ENCODE measurements at places on chromosomes 3 and 15.

GRCh38 chr15:99844150-99844549, 110.9 kb upstream of the LYSMD4 start:
- DNase-seq: no peak

- DNase-seq: no peak
Measured at GRCh38 chr3:12323237-12323636, 34.4 kb downstream of the PPARG start.

GRCh38 chr3:100880845-100881244, 112.4 kb downstream of the ABI3BP start:
- DNase-seq: no peak

GRCh38 chr3:189040656-189041335, 131.0 kb upstream of the TPRG1 start:
- no peak for DNase-seq

DNA sequence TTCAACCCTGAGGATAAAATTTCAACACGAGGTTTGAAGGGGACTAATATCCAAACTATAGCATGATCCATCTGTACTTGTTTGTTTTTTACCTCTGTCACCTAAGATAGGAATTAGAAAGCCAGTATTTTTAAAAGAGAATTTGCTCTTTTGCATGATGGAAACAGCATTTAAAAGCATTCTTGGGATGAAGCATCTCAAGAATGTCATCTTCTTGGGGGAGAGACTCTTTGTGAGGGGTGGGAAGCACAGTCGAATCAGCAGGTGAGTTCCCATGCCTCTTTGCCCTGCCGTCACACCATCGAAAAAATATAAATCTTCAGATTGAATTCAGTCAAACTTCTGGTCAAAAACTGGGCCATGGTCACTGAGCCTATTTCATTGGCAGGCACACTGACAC, 55.3 kb upstream of the BCHE start:
- DNase-seq: no peak

- no peak for DNase-seq
Measured at GRCh38 chr3:39639344-39640236, 169.8 kb upstream of the MYRIP start.

GRCh38 chr3:135982404-135982761, 16.9 kb downstream of the PPP2R3A start:
- no peak for DNase-seq

- DNase-seq: no peak
Measured at GRCh38 chr3:29901097-29901496, 620.2 kb downstream of the RBMS3 start.

GRCh38 chr3:46566040-46566641, at the start of gene LRRC2:
Gene LRRC2 (minus strand): TSS chr3:46566302. CDS start chr3:46551591, 14,711 bp downstream.
- DNase-seq: no peak

GRCh38 chr15:31343831-31344230, 17.2 kb downstream of the KLF13 start:
- DNase-seq: no peak

DNA sequence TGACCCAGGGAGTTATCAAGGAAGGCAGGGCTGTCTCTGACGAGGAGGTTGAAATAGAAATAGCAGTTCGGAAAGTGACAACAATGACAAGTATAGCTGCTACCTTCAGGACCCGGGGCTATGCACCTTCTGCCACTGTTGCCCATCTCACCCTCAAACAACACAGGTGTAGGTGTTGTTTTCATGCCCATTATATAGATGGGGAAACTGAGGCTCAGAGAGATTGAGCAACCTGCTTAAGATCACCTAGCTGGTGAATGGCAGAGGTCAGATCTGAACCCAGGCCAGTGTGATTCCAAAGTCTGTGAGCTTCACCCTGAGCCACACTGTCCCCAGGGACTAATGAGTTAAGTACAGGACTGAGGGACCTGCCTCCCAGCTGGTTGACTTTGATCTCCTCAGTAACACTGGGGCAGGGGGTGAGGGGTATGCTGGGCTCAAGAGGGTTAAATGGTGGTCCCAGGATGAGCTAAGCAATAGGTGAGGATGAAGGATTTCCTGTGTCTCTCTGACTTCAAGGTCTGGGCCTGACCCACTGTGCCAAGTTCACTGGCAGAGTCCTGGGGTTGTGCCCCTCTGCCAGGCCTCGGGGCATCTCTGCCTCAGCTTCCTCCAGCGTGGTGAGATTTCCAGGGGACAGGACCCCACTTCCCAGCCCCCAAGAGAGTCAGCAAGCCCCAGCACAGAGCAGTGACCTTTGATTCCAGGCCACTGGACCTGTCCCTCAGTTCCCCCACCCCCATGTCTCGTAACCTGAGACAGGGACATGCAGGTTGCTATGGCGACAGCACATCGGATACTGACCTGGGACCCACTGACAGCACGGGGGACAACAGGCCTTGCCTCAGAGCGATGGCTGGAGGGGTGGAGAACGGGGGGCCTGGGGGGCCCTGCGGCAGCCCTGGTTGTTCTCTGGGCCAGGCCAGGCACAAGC, 35.0 kb downstream of the ATP2B2 start:
- no peak for DNase-seq

DNA sequence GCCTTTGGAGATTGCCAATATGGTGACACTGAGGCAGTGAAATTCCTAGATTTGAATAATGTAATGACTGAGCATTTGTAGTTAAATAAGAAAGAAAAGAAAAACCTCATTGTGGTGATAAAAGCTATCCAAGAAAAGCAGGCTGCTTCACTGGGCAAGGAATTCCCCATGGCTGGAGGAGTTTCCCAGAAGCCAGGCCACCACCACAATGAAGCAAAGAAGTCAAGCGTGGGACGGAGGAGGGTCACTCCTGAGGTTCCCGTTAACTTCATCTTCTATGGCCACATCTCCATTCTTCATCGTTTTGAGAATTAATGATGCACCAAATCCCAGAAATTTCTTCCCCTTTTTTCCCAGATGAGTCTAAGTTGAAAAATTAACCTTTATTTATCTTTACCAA, 185.8 kb upstream of the BCL6 start:
- no peak for DNase-seq

DNA sequence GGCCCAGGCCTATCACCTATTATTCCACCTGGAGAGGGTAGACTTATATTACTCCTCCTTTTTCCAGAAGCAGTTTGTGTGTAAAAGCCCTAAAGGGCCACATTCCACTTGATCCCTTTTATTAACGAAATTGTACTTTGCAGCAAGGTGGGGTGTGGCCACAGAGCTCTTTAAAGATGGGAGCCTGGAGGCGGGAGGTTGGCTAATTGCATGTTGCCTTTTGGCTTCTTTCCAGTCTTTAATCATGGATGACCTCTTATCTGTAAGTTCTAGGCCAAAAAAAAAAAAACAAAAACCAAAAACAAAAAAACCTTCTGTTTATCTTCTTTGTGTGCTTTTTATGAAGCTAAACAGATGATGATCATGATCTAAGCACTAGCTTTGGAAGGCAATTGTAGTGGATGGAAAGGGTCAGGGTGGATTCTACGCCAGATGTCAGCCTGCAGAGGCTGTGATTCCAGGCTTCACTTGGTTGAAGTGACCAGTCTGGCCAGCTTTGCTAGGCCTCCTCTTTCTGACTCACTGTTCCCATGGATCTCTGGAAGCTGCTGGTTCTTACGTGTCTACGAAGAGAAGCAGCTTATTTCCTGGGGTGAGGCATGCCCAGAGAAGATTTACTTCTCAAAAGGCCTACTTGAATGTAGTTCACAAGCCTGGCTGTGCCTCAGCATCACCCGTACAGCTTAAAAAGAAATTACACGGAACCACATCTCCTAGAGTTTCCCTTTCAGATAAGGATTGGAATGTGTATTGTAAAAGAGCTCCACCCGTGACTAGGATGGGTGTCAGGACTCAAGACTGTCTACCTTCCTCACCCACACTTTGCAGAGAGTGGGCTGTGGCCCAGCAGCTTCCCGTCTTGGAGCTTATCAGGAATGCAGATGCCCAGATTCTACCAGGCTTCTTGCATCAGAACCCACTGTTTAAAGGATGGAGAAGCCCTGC, 330.9 kb upstream of the C2CD4B start:
- no peak for DNase-seq

- no peak for DNase-seq
Measured at GRCh38 chr15:94682171-94682570, 450.8 kb downstream of the MCTP2 start.

DNA sequence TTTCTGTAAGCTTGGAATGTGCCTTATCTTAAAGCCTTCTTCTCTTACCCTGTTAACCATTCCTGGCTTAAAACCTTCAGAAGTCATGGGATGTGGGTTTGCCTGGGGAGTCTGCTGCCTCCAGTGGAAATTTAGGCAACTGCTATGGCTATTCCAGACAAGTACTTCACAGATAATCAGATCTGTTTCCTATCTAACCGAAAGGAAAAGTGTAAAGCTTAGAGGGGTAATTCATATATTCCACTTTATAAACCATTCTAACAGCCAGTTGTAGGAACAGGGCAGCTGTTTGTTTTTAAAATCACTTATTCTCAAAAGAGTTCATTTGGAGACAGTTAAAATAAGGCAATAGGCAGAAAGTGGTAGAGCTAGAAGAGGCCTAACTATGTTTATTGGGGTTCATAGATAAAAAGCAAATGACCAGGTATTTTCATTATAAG, 219.9 kb downstream of the TCF12 start:
- peak; percentile 24 for DNase-seq

GRCh38 chr15:40845511-40846284, 1.9 kb downstream of the SPINT1 start:
- DNase-seq: no peak
